ENCODE measurements at places on chromosomes 11 and 22.

- DNase-seq, result no peak
These were observed 166.9 kb upstream of the GRK3 start for GRCh38 chr22:25397616-25398015.

DNA sequence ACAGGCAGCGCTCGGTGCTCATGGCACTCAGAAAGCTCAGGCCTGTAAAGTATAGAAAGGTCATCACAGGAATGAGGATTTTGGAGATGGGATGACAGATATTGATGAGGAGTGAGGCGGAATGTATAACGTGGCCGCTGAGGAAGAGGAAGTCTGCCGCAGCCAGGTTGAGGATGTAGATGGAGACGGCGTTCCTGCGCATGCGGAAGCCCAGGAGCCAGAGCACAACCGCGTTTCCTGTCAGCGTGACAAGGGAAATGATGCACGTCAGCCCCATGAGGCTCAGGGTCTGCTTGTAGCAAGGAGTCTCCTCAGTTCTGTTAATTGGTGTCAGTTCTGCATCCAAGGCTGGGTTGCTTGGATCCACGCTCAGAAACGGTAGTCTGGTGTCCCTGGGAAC, 33.1 kb upstream of the MRGPRX1 start:
- DNase-seq, result no peak

DNA sequence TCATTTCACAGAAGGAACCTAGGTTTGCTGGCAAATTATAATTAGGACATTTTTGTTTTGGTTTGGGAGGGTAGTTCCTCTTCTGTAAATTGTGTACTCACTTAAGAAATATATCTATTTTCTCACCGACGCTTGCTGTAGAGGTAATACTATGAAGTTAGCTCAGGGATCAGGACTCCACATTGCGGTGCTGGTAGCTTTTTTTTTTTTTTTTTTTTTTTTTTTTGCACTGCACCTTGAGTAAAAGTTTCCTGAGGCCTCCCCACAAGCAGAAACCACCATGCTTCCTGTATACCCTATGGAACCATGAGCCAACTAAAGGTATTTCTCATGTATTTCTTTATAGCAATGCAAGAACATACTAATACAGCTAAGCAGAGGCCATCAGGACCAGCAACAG, 14.7 kb downstream of the UBTFL1 start:
- no peak for DNase-seq

DNA sequence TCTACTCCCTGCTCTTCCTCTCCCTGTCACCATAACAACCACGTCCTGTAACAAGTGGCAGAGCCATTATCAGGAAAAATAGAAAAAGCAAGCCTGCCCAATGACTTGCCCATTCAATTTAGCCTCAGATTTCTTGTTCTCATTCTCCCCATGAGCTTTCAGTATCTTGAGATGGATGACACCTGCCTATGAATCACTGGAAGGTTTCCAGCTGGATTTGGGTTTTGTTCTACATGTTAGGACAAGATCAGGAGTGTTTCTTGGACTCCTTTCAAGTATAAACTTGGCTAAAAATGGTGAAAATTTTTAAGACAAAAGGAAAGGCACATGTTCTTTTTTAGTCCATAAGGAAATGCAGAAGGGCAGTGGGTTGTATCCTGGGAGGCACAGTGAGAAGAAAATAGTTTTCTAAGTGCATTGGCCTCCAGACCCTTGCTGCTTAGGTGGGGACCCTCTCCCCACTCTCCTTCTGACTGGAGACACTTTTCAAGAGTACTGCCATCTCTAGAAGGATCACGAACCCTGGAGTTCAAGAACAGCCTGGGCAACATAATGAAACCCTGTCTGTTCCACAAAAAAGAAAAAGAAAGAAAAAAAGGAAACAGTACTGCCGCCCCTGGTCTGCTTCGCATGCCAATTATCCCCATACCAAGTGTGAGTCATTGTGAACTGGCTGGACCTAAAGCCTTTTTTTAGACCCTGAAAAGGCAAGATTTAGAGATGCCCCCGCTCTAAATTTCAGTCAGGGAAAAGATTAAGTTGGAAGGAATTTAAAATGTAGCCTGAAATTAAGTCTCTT, 51.0 kb downstream of the MTNR1B start:
- DNase-seq, result no peak

DNA sequence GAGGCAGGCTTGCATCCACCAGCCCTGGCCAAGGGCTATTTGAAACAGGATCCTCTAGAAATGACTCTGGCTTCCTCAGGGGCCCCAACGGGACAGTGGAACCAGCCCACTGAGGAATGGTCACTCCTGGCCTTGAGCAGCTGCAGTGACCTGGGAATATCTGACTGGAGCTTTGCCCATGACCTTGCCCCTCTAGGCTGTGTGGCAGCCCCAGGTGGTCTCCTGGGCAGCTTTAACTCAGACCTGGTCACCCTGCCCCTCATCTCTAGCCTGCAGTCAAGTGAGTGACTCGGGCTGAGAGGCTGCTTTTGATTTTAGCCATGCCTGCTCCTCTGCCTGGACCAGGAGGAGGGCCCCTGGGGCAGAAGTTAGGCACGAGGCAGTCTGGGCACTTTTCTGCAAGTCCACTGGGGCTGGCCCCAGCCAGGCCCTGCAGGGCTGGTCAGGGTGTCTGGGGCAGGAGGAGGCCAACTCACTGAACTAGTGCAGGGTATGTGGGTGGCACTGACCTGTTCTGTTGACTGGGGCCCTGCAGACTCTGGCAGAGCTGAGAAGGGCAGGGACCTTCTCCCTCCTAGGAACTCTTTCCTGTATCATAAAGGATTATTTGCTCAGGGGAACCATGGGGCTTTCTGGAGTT, 13.3 kb downstream of the IL10RA start:
- no peak for DNase-seq

DNA sequence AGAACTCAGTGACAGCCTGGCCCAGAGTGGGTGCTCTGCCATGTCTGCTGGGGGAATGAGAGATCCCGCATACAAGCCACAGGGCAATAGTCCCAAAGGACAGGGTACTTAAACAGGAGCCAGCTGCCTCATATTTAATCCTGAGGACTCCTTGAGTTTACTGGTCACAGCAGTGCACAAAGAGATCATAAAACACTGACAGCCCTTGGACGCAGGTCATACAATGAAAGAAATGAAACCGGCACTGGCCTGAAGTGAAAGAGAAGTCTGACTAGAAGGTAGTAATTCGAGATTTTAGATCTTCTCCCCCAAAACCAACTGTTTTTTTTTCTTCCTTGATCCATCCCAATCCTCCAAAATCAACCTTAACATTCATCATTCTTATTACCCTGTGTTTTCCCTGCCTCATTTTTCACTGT, 299.8 kb upstream of the SYN3 start:
- no peak for DNase-seq

- DNase-seq, result no peak
These were observed 43.1 kb upstream of the GCAT start for GRCh38 chr22:37764622-37765021.

- no peak for DNase-seq
These were observed 331.2 kb downstream of the TMEM135 start for GRCh38 chr11:87368858-87369480.

GRCh38 chr22:49583341-49583740, 244.3 kb downstream of the BRD1 start:
- no peak for DNase-seq

DNA sequence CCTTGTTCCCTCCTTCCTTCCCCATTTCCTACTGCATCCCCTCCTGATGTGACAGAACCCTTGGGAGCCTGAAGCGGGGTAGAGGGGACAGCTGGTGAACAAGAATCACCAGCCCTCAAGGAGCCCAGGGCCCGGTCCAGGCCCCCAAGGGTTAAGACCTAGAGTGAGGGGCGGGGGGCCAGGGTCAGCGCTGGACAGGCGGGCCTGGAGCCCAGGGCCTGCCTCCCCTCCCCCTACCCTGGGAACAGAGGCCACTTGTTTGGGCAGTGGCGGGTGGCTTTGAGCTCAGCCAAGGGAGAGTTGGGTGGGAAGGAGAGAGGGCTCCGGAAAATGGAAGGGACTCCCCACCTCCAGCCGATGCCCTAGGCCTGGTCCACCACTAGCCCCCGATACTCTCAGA, 2.1 kb downstream of the ARAP1 start:
- no peak for DNase-seq

DNA sequence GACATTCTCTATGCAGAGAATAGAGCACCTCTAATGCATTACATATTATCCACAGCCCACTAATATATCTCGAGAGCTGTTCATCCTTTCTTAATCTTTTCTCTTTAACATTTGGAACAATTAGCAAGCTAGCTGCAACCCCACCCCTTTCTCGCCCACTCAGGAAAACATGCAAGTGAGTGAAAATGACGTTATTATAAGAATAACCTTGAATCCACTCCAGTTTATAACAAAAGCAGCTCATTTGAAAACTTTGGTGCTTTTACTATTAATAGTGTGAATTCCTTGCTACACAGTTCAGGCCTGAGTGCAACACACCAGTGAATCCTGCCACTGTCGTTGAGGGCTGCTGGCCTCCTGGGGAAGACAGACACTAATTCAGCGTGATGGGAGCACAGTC, 63.3 kb upstream of the BMAL1 start:
- DNase-seq, result no peak

GRCh38 chr11:89490981-89491690, at the start of gene NOX4:
NOX4 (minus strand) TSS chr11:89491375; CDS start chr11:89491246, 129 bp downstream.
- DNase-seq, result no peak

DNA sequence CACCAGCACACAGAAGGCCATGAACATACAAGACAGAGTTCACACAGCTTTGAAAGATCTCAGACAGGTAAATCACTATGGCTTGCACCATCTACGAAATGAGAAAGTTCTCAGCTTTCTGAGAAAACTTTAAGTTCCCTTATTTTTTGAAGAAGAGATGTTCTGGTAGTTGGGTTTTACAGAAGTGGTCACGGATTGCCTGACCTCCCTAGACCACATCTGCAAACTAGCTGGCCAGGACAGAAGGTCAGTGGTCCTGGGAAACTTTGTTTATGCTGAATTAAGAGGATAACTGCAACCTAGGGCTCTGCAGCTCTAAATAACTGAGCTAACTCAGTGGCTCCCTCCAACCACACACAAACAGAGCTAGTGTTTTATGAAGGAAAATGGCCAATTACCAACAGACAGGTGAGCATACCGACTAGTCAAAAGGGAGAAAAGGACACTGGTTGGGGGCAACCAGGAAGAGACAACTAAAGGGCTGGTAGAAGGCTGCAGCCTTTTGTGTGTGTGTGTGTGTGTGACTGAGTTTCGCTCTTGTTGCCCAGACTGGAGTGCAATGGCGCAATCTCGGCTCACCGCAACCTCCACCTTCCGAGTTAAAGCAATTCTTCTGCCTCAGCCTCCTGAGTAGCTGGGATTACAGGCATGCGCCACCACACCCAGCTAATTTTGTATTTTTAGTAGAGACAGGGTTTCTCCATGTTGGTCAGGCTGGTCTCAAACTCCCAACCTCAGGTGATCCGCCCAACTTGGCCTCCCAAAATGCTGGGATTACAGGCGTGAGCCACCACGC, 8.5 kb upstream of the SCN2B start:
- no peak for DNase-seq

GRCh38 chr11:35083431-35084238, 55.3 kb upstream of the CD44 start:
- peak; percentile 70 for DNase-seq

DNA sequence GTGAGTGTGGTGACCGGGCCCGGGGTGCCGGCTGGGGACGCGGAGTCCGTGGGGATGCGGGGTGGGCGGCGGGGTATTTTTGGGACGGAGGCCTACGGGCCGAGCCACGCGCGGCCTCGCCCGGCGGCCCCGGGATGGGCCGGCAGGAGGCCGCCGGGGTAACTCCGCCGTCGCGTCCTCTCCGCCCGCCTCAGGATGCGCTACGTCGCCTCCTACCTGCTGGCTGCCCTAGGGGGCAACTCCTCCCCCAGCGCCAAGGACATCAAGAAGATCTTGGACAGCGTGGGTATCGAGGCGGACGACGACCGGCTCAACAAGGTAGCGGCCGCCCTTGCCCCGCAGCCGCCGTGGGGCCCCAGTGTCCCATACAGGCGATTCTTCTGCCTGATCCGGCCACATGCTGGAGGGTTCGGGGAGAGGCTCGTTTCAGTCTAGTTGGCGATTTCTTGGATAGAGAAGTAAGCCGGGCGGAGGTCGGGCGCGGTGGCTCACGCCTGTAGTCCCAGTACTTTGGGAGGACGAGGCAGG, 337 bp downstream of the RPLP2 start:
- no peak for DNase-seq

GRCh38 chr22:46336119-46337078, 885 bp downstream of the TRMU start:
- DNase-seq, result peak; percentile 26

DNA sequence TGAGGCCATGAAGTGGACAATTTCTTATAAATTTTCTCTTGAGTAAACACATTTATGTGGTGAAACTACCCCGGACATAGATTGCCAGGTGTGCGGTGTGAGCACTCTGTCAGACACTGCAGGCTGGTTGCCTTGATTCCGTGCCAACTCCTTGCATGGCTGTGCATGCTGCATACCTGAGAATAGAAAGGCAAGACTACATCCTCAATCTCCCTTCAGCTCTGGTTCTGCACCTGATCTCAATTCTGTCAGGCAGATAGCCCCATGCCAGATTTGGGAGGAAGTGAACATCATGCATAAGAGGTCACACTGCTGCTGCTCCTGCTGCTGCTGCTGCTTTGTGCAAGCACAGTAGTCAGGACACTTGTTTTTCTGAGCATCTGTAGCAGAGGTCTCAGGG, 42.5 kb upstream of the DEUP1 start:
- no peak for DNase-seq

DNA sequence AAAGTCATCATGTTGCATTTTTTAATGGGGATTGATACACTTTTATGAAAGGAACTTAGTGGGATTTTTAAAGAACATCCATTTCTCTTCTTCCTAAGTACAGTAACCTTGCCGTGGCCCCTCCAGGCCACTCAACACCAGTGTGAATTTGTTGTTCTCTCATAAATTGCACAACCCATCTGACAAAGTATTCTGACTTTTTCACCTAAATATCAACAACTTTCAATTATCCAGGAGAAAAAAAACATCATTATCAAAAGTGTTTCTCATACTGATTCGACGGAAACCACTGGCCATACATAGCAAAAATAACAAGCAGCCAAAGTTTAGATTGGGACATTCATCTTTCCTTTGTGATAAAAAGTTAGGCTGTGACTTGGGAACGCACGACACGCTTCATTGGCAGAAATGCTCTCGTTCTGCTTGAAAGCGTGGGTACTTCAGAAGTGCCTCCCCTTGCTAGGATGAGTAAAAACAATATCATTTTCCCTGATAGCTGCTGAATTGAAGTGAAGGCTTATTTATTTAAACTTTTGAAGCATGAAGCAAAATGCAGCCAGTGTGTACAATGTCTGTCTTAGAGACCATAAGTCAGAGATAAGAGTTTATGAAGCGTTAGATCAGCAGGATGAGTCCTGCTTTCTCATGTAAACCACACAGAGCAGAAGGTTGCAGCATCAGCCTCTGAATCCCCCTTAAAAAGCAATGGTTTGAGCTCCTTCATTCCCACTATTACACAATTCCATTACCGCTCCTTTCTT, 20.6 kb upstream of the EIF3M start:
- no peak for DNase-seq

DNA sequence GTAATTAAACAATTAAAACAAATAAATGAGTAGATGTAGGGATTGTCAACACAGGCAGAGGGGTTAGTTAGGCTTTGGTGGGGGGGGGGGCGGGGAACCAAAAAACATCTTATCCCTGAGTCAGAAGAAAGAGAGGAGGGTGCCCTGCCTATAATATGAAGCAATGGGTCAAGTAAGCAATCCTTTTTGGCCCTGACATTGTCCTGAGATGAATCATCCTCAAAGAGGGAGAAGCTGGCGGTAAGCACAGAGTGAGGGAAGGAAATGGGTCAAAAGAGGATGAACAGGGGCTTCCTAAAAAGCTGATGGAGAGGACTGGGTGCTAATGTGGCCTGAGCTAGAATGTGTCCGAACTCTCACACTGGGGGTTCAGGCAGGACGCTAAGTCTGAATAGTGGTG, 4.7 kb downstream of the OLFML1 start:
- no peak for DNase-seq

All from stimulated activated CD4-positive, alpha-beta T cell treated with anti-CD3 and anti-CD28 coated beads, Interleukin-2, amount 100 ng/mL, for 24 hours (primary cell).